ENCODE measurements at places on chromosomes 7 and 10.

DNA sequence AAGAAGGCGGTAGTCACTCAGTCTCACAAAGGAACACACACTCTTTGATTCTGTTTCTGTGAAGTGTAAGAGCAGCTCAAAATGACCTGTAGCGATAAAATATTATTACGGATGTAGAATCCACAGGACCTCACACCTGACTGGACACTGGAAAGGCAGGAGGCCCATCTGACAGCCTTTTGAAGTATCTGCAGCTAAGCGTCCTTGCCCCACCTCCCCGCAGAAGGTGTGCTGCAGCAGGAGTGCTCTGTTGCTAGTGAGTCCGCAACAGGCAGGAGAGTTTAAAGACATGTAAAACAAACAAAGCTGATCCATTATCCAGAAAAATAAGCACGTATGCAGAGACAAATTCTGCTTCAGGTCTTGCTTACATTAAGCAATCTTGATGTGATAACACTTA, 355.5 kb downstream of the GPR158 start:
- DNase-seq = no peak

GRCh38 chr7:128913870-128914565, 3.5 kb upstream of the KCP start:
- DNase-seq = no peak

DNA sequence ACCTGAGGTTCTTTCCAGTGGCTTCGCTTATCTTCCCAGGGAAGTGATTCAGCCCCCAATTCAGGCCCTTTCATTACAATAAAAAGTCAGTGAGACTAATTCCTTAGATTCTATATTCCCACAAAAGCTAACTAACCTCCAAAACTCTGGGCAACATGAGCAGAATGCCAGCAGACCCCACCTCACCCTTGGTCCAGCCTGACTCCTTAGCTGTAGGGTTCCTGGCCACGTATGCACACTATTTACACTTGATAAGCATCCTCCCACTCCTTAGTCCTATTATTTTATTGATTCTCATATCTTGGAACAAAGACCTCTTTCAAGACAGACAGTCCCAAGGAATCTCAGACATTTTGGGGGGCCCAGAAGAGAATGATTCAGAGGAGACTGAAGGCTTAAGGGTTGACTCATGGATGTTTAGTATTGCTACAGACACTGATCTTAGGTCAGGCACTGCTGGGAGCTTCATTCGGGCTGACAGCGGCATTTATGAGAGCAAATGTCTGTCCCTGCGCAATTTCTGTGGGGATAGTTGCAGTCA, 162.6 kb upstream of the GDF10 start:
- no peak for DNase-seq

DNA sequence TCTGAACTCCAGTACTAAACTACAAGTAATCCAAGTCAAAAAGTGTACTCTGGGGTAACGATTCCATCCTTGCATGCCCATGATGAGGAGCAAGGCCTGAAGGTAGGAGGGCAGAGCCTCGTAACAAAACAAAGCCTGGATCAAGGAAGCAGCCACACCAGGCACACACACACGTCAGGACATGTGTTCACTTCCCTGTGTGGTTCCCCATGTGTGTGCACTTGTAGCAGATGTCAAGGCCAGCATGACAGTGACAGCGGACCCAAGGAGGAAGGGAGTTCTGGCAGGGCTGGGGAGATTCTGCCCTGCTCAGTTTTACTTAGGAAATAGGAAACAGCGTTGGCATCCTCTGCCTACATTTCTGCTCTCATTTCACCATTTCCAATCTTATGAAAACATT, 92.8 kb downstream of the ALOX5 start:
- DNase-seq = no peak

DNA sequence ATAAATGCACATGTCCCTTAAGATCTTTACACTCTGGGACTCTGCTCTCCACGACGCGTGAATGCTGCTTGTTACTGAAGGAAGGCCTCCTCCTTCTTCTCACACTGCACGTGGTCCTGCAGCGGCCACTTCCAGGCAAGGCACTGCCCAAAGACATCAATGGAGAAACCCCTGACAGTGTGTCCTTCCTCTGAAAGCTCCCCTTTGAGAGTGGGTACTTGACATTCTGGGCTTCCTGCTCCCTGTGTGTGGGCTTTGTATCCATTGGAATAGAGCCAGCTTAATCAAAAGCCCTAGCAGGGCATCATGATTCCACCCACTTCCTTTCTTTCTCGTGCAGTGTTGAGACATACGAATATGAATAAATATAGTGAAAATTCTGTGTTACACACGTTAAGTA, 69.7 kb upstream of the STK17A start:
- no peak for DNase-seq

GRCh38 chr10:95279042-95279820, 11.6 kb downstream of the PDLIM1 start:
- no peak for DNase-seq

- DNase-seq = no peak
These were observed 178.6 kb upstream of the BET1 start for GRCh38 chr7:94182721-94183120.

- DNase-seq = no peak
These were observed 342.6 kb downstream of the TCERG1L start for GRCh38 chr10:130968964-130969363.

GRCh38 chr7:144090667-144091066, 4.6 kb downstream of the OR2A12 start:
- no peak for DNase-seq

DNA sequence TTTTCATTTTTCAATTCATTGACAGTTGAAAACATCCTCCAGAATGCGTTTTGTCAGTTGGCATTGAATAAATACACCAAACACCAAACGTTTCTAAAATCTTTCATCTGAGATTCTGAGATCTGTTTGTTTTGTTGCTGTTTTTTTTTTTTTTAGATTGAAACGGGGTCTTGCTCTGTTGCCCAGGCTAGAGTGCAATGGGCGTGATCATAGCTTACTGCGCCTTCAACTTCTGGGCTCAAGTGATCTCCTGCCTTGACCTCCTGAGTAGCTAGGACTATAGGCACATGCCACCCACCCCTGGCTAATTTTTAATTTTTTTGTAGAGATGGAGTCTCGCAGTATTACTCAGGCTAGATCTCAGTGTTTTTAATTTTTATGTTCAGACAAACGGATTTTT, 30.7 kb downstream of the ZRANB1 start:
- no peak for DNase-seq

GRCh38 chr10:61197057-61197456, 253.1 kb upstream of the RHOBTB1 start:
- DNase-seq = no peak

DNA sequence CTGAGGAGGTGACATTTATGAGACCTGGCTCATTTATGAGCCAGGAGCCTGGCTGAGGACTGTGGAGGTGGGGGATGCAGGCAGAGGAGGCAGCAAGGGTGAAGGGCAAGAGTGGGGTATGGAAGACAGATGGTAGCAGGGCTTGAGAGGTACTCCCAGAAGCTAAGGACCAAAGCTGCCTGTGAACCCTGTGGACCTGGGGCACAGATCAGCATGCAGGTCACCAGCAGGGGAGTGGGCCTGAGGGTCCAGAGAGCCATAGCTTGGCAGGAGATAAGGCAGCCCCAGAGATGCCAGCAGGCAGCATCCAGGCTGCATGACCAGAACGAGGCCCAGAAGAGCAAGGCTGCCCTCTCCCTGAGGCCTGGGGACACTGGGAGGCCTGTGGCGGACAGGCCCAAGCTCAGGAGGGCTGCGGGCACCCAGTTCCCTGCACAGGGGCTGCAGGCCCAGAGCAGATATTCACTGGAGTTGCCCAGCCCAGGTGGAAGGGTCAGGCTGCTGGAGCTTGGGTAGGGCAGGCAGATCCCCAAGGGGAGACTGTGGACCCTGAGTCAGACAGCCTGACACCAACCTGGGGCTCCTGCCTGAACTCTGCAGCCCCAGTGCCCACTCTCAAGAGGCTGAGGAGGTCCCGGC, 3.4 kb downstream of the GPR15LG start:
- no peak for DNase-seq

DNA sequence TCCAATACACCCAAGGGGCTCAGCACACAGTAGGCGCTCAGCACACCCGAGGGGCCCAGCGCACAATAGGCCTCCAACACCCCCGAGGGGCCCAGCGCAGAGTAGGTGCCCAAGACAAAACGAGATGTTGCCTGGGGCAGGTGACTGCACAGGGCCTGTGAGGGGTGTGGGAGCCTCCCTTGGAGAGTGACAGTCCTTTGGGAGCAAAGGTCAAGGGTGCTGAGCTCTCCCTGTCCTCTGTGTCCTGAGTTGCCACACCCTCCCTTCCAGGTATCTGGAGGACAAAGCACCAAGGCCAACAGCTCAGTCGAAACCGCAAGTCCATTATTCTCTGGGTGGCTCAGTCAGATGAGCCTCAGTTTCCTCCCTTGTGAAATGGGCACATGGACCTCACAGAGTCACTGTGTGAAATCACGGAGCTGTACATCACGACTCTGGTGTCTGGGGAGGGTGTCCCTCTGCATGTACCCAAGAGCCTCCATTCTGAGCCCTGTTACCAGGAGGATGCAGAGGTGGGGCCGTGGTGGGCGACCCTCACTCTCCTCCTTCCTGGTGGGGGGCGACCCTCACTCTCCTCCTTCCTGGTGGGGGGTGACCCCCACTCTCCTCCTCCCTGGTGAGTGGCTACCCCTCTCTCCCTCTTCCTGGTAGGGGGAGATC, 81.3 kb downstream of the FOXL3 start:
- no peak for DNase-seq

GRCh38 chr7:111312966-111313365, 222.0 kb downstream of the LRRN3 start:
- no peak for DNase-seq

DNA sequence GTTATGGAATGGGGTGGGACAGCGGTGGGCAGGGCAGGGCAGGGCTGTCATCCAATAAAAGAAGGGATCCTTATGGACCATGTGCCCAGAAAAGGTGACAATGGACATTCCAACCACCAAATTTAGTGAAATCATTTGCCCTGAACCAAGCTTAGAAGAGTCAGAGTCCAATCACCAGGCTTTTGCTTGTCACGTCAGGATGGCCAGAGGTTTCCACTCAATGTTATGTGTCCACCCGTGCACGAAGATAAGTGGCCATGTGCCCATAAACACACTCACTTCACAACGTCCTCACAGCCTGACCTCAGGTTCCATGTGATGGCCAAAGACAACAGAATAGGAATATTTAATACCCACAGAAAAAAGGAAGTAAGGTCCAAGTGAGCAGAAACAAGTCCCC, 36.6 kb upstream of the PLPP4 start:
- DNase-seq = no peak

DNA sequence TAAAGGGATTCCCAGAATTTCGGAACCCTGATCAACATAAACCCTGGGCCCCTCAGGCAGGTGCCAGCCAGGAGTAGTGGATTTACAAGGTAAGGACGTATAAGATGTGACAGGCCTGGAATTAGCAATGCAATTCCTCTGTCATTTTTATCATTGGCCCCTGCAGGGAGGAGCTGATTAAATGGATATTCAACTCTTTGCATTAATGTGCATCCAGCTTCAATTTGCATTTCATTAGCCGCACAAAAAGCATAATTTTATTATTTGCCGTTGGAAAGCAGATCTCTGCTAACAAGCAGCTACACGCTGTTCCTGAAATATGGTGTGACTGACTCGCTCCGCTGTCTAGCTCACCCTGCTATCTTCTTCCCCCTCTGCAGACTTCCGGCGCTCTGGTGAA, 195.8 kb downstream of the RPS24 start:
- DNase-seq = no peak

GRCh38 chr10:53239873-53240272, 467.3 kb upstream of the MBL2 start:
- no peak for DNase-seq

DNA sequence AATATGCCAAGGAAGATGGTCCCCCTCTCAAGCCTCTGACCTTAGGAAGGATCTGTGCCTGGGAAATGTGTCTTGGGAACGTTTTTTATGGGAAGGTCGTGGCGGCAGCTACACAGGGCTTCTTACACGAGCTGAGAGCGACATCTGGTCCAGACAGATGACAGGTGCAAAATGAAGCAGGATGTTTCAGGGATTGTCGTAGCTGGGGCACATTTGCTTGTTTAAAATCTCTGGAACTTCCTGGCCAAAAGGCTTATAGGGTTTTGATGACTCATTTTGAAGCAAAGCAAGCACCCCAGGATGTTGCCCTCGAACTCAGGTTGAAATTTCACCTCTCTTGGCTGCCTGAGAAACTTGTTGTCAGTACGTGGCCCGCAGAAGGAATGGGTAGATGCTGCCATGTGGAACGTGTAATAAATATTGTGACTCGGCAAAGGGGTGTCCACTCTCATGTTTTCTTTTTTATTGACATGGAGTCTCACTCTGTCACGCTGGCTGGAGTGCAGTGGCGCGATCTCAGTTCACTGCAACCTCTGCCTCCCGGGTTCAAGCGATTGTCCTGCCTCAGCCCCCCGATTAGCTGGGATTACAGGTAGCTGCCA, 117.5 kb downstream of the CAMK1D start:
- no peak for DNase-seq

DNA sequence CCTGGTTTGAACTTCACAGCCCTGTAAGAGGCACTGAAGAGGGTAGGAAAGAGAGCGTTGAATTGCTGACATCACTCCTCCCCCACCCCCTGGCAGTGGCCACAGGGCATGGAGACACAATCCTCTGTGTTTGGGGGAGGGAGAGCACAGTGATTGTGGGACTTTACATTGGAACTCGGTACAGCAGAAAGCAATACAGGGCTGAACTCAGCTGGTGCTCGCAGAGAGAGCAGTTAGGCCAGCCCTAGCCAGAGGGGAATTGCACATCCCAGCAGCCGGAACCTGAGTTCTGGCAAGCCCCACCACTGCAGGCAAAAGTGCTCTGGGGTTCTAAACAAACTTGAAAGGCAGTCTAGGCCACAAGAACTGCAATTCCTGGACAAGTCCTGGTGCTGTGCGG, 24.0 kb upstream of the CUL1 start:
- DNase-seq = no peak

- DNase-seq = no peak
These were observed 236.5 kb downstream of the ARL4A start for GRCh38 chr7:12923971-12924370.

DNA sequence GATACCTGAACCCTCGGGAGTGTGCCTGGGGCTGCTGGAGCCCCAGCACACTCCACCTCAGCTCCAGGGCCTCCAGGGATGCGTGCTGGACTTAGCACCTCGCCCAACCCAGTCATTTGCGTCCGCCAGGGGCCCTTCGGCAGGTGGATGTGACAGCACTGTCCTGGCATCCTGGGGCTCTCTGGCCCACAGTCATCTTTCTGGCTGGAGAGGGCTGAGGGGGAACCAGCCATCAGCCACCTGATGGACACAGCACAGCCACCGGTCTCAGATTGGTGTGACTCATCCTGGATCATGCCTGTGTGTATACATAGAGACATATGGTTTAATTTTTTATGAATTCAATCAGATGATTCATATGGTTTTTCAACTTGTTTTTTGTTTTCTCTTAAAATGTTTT, 11.1 kb downstream of the ZNF775 start:
- no peak for DNase-seq
